ENCODE measurements at places on chromosomes 5 and 9. TPM values are rescaled to one million over a fixed set of nuclear protein-coding genes. Genes with fewer than 3 reads are reported as not detected.

- no peaks in the 10 kb centered on the region for H3K27me3 ChIP-seq
- H3K4me3 ChIP-seq: no peak overlapping the region
Measured at GRCh38 chr5:170584003-170584402, 80.2 kb downstream of the KCNIP1 start.

Gene PRR16
- polyA plus RNA-seq: 3.0 TPM

- no peaks in the 10 kb centered on the region for H3K36me3 ChIP-seq
- H3K27ac ChIP-seq: no peak overlapping the region
- DNase-seq: no peak
- H3K4me3 ChIP-seq: no peak overlapping the region
- peaks cover 15% of the 10 kb centered on the region for H3K4me1 ChIP-seq
- no peaks in the 10 kb centered on the region for H3K27me3 ChIP-seq
Measured at GRCh38 chr9:109908459-109909390, 128.7 kb downstream of the PALM2AKAP2 start.

- no peak overlapping the region for H3K27ac ChIP-seq
- no peaks in the 10 kb centered on the region for H3K36me3 ChIP-seq
- H3K27me3 ChIP-seq: no peaks in the 10 kb centered on the region
- peak; percentile 35 for DNase-seq
- H3K4me1 ChIP-seq: no peaks in the 10 kb centered on the region
- H3K4me3 ChIP-seq: no peak overlapping the region
Measured at GRCh38 chr9:98333703-98334582, 78.5 kb upstream of the TBC1D2 start.

GRCh38 chr5:138945421-138946240, 70.5 kb upstream of the LRRTM2 start:
- no peak for DNase-seq
- H3K27ac ChIP-seq: no peak overlapping the region
- H3K4me1 ChIP-seq: no peaks in the 10 kb centered on the region
- peaks cover 2% of the 10 kb centered on the region for H3K36me3 ChIP-seq
- H3K4me3 ChIP-seq: no peak overlapping the region

- no peaks in the 10 kb centered on the region for H3K4me1 ChIP-seq
- H3K27me3 ChIP-seq: no peaks in the 10 kb centered on the region
- DNase-seq: no peak
Measured at GRCh38 chr5:146111409-146111808, 6.0 kb upstream of the PLAC8L1 start.

- no peak overlapping the region for H3K27ac ChIP-seq
- no peak overlapping the region for H3K4me3 ChIP-seq
- H3K36me3 ChIP-seq: peaks cover 2% of the 10 kb centered on the region
Measured at GRCh38 chr5:59104400-59105127, 521.7 kb downstream of the RAB3C start.

DNA sequence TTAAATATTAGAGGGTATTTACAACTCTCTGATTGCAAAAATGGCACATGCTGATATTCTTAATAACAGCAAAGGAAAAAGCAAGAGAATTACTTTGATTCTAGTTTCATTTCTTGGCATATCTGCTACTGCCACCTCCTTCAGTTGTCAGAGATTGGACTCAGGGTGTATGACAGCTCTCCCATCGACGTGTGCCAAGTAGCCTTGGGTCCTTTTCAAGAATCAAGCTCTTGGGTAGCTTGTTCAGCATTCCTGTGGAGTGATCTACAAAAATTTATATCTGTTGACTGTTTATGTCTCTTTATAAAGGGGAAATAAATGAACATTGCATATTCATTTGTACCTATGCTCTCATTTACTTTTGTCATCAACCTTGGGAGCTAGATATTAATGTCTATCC, 315.6 kb downstream of the PRR16 start:
- no peaks in the 10 kb centered on the region for H3K27me3 ChIP-seq
- H3K36me3 ChIP-seq: no peaks in the 10 kb centered on the region
- H3K27ac ChIP-seq: no peak overlapping the region
- DNase-seq: no peak

DNA sequence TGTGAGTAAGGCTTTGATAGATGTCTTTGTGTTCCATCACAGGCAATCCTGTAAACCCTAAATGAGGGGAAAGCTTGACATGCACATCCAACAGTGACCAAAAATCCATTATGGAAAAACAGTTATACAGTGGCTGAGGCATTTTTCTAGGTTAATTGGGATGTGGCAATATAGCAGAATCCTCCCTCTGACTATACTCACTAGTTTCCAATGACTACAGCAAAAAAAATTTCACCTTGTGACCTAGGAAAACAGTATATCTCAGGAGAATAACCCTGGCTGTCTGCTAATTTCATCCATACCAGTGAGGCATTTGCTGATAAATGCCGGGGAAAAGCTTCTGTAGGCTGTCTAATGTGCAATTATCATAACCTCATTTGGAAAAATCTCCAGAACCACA, 49.9 kb upstream of the SNCAIP start:
- H3K4me3 ChIP-seq: no peak overlapping the region
- DNase-seq: no peak
- H3K4me1 ChIP-seq: no peaks in the 10 kb centered on the region
- no peaks in the 10 kb centered on the region for H3K27me3 ChIP-seq
- no peak overlapping the region for H3K27ac ChIP-seq

- peaks cover 10% of the 10 kb centered on the region for H3K4me1 ChIP-seq
- H3K27ac ChIP-seq: peak overlapping the region; percentile 96
- peak overlapping the region; percentile 32 for H3K4me3 ChIP-seq
- no peaks in the 10 kb centered on the region for H3K27me3 ChIP-seq
Measured at GRCh38 chr5:151770383-151771258, 1.1 kb upstream of the G3BP1 start.

Gene SLC22A4
- 1.5 TPM for polyA plus RNA-seq

Gene CDC20B
- polyA plus RNA-seq: not detected

DNA sequence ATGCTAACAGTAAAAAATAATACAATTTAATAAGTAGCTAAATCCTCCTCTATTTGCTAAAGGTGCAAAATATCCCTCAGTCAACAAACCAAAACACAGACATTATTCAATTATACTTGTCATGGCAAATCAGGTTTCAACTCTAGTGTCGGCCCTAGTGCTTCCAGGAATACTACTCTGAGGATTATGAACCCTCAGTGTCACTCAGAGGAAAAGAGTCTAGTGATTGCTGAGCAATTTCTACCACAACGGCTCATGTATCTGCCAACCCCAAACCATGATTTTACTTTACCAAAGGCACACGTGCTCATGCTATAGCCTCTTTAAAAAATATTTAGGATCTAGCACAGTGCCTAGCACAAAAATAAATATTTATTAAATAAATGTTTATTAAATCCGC, 21.0 kb downstream of the RICTOR start:
- H3K27me3 ChIP-seq: no peaks in the 10 kb centered on the region
- DNase-seq: no peak
- H3K4me3 ChIP-seq: no peak overlapping the region
- H3K27ac ChIP-seq: no peak overlapping the region
- peaks cover 3% of the 10 kb centered on the region for H3K36me3 ChIP-seq
- H3K4me1 ChIP-seq: no peaks in the 10 kb centered on the region

GRCh38 chr9:136075134-136075841, 19.8 kb downstream of the NACC2 start:
- H3K27ac ChIP-seq: no peak overlapping the region
- H3K36me3 ChIP-seq: no peaks in the 10 kb centered on the region
- no peaks in the 10 kb centered on the region for H3K27me3 ChIP-seq
- no peak overlapping the region for H3K4me3 ChIP-seq

DNA sequence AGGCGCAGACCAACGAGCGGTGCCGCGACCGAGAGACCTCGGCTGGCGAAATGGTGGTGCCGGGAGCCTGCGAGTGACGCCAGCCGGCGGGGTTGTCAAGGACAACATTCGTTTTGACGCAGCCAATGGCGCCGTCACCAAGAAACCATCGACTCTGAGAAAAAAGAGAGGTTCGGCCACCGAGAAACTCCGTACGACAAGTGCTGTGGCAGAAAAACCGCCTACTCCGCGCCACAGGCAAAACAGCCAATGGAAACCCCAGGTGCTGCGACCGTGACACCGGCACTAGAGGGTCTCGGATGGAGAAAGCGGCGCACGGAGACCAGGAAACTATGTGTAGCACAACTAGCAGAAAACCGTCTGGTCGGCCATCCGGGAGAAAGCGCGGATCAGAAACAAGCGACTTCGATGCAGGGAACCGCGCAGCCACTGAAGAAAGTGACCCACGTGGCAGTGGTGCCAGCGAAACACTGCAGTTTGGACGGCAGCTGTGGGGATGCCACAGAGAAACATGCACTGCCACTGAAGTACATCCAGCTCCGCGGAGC, 88.8 kb downstream of the ANXA2R start:
- H3K27ac ChIP-seq: peak overlapping the region; percentile 39
- peak overlapping the region; percentile 68 for H3K4me3 ChIP-seq
- no peaks in the 10 kb centered on the region for H3K4me1 ChIP-seq
- peaks cover 89% of the 10 kb centered on the region for H3K27me3 ChIP-seq
- H3K36me3 ChIP-seq: no peaks in the 10 kb centered on the region
- peak; percentile 63 for DNase-seq

DNA sequence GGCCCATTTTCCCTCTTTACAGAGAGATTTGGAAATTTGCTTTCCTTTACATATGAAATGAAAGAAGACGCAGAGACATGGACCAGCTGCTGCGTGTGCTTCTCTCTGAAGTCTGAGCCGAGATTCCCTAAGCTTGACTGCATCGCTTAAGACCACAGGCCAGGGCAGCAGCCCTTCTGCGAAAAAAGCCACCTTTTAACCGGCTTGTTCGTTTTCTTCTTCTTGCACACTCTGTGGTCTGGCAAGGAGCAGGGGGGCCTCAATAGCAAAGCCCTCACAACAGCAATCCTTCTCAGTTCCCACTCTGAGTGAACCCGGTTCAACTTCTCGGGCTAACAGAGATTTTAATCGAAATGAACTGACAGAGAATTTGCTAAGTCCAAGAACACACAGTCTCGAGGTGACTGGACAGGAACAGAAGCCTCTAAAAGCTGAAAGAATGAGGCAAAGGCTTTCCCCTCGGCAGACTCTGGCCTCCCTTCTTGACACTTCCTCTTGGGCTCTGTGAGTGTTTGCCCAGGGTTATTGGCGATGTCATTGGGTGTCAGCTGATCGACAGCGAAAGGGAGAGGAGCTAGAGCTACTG, 512.9 kb upstream of the KLF4 start:
- H3K27me3 ChIP-seq: peaks cover 8% of the 10 kb centered on the region
- peak; percentile 20 for DNase-seq
- no peaks in the 10 kb centered on the region for H3K36me3 ChIP-seq
- no peak overlapping the region for H3K27ac ChIP-seq
- H3K4me1 ChIP-seq: no peaks in the 10 kb centered on the region

GRCh38 chr9:129934041-129934591, 98.9 kb downstream of the USP20 start:
- no peaks in the 10 kb centered on the region for H3K27me3 ChIP-seq
- H3K27ac ChIP-seq: peak overlapping the region; percentile 44
- no peak overlapping the region for H3K4me3 ChIP-seq
- no peak for DNase-seq

DNA sequence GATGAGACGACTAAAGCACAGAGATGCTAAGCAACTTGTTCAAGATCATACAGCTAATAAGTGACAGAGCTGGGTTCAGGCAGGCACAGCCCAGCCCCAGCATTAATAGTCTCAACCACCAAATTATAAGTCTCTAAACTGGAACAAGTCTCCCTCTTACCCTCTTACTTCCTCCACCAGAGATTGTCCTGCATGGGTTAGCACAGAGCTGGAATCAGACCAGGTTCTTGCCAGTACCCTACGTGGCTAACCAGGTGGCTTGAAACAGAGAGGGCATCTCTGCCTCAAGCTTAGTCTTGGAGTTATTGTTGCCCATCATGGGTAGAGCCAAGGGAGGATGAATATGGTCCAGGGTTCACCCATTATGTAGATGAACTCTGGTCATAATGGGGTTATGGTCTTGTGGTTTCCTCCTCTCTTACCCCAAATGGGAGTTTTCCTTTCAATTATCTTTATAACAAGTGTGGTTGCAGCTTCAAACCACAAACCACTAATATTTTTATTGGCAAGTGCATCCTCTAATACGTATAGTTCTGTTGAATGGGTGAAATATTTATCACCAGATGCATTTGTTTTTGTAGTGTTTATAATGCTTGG, 8.3 kb upstream of the XPA start:
- H3K4me1 ChIP-seq: peaks cover 14% of the 10 kb centered on the region

GRCh38 chr9:78297672-78297961, 692 bp downstream of the PSAT1 start:
- H3K27ac ChIP-seq: no peak overlapping the region
- H3K36me3 ChIP-seq: no peaks in the 10 kb centered on the region
- DNase-seq: no peak
- peak overlapping the region; percentile 59 for H3K4me3 ChIP-seq
- peaks cover 3% of the 10 kb centered on the region for H3K4me1 ChIP-seq
- no peaks in the 10 kb centered on the region for H3K27me3 ChIP-seq

DNA sequence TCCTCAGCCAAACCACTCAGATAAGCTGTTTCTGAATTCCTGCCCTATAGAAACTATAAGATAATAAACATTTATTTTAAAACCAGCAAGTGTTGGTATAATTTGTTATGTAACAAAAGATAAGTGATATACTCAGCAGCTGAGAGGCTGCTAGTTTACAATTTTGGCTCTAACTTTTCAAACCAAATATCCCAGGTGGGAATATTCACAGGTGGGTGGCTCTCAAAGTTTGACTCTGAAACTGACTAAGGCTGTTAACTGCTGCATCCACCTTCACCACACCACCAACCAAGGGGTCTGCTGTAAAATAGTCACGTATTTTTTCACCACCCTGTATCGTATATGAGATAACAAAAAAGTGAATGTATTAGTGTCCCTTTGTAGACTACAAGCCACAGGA, 9.7 kb upstream of the ZNF366 start:
- no peak overlapping the region for H3K27ac ChIP-seq
- no peaks in the 10 kb centered on the region for H3K36me3 ChIP-seq
- H3K4me1 ChIP-seq: no peaks in the 10 kb centered on the region
- DNase-seq: no peak

Gene IPO11
- 4.7 TPM for polyA plus RNA-seq

DNA sequence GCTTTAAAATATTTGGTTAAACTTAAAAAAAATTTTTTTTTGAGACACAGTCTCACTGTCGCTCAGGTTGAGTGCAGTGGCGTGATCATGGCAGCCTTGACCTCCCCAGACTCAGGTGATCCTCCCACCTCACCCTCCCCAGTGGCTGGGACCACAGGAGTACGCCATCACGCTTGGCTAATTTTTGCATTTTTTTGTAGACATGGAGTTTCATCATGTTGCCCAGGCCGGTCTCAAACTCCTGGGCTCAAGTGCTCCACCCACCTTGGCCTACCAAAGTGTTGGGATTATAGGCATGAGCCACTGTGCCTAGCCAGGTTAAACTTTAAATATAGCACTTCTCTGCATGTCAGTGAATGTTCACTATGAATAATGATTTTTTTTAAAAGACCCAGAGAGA, 224.5 kb upstream of the RFX3 start:
- H3K4me1 ChIP-seq: no peaks in the 10 kb centered on the region
- no peaks in the 10 kb centered on the region for H3K27me3 ChIP-seq
- H3K36me3 ChIP-seq: no peaks in the 10 kb centered on the region
- DNase-seq: no peak
- H3K27ac ChIP-seq: no peak overlapping the region
